ENCODE measurements at places on chromosomes 6 and 20.

DNA sequence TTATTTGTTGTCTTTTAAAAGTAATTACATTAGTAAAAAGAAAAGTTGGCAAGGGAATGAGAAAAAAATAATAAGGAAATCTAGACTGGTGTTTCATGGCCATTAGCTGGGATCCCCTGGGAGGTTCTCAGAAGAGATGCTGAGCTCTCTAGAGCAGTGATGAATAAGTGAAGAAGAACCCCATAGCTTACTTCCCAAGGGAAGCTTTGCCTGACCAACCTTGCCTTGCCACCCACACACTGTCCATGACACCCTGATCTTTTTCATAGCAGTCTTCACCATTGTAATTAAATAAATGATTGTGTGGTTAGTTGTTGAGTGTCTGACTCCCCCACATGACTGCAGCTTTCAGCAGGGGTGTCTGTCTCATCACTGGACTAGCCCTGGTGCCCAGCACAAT is 5.9 kb downstream of the C6orf163 start:
- no peak for DNase-seq

GRCh38 chr6:40409716-40410397 is 177.3 kb downstream of the LRFN2 start:
- no peak for DNase-seq

- DNase-seq = no peak
These were observed 449.6 kb downstream of the C6orf118 start for GRCh38 chr6:164859816-164860215.

DNA sequence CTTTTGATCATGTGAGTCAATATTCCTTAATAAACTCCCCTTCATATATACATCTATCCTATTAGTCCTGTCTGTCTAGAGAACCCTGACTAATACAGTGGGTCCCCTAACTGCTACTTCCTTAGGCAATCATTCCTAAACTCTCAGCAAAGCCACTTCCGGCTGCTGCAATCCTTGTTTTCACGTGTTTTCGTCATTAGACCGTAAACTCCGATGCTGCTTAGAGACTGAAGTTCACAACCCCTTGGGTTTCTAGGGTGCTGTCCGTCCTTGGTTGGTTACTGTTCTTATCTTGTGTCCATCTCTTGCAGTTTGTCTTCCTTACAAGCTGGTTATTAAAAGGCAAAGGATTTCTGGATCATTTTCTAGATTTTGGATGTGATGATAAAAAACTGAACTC is 106.4 kb downstream of the GMPR start:
- DNase-seq = no peak

GRCh38 chr6:30163090-30163917 is at the start of gene TRIM15:
TSS of gene TRIM15 (plus strand) at chr6:30163546. CDS start at chr6:30163685, 139 bp downstream.
- DNase-seq = no peak

DNA sequence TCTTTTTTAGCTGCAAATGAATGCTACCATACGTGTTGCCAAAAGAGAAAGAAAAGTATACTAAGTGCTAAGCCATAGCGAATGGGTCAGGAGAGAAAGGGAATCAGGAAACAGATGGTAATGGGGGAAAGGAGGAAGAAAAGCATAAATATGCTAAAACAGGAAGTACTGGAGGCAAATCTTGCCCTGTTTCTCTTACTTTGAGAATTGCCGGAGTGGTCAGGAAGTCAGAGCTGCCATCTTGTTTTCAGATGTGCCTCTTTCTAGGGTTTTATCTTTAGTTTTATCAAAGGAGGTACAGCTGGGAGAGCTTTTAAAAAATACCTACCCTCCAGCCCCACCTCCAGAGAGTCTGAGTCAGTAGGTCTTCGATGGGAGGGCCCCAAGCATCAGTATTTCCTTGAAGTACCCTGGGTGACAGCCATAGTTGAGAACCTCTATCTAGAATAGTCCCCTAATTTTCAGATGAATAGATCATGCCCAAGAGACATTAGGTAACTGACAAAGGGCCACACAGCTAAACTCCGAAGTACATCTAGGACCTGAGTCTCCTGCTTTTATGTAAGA is 193.3 kb downstream of the CLIC5 start:
- DNase-seq = no peak

DNA sequence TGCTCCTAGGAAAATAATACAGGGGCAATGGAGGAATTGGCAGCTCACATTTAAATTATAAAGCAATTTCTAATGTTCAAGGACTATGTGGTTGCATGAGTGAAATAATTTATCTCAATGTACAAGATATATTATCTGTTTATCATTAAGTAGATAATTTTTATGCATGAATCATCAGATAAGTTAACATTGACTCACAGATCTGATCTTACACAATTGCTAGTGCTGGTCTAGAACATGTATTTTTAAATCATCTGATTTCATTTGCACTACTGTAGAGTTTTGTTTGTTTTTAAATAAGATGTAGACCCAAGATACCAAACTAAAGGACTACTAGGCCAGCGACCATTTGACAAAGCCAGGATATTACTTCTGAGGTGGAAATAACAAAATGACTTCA is 199.2 kb downstream of the BMP2 start:
- DNase-seq = no peak

- DNase-seq = no peak
These were observed 21.3 kb downstream of the SPATA2 start for GRCh38 chr20:49894073-49894470.

DNA sequence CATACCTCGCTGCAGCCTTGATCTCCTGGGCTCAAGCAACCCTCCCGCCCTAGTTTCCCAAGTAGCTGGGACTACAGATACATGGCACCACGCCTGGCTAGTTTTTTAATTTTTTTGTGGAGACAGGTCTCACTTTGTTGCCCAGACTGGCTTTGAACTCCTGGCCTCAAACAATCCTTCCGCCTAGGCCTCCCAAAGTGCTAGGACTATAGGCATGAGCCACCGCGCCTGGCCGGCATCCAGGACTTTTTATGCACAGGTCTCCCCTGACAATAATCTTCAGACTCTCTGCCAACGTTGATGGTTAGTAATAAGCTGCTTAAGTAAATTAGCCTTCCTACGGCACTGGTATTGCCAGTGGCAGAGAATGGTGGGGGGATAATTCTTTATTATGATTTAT is 110.5 kb upstream of the MTHFD1L start:
- no peak for DNase-seq

GRCh38 chr6:132483779-132484679 is 28.9 kb downstream of the STX7 start:
- DNase-seq = no peak

DNA sequence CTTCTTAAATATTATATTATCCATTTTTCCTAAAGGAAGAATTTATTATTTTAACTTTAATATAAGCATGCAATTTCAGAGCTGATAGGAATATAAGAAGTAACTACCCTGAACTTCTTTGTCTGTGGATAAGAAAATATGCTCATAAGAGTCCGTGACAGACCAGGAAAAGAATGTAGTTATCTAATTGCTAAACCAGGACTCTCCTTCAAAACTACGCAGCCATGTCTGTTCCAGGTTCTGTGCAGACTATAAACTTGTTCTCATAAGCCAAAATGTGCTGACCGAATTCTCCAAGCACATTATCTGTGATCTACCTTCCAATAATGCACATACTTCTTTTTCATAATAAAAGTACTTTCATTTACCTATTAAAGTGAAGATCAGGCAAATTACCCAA is 116.5 kb downstream of the TRDN start:
- no peak for DNase-seq

- no peak for DNase-seq
These were observed 2.7 kb downstream of the CTSA start for GRCh38 chr20:45893831-45894230.

DNA sequence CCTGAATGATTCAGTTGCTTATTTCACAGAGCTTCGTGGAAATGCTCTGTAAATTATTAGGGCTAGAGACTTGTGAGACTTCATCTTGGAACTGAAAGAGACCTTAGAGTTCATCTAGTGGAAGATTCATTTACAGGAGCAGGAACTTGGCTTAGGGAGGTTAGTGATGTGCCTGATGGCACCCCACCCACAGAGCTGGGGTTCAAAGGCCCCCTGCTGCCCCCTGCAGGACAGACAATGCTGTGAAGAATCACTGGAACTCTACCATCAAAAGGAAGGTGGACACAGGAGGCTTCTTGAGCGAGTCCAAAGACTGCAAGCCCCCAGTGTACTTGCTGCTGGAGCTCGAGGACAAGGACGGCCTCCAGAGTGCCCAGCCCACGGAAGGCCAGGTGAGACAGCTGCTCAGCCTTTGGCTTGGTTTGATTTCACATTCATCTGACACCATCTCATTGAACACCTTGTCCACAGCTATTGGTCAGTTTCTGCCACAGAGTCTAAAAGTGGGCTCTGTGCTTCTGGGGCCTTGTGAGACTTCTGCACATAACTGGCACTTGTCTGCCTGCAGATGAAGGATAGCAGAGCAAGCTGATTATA is 25.1 kb downstream of the MYBL2 start:
- DNase-seq = no peak

GRCh38 chr6:137894779-137895385 is 27.8 kb downstream of the TNFAIP3 start:
- DNase-seq = no peak
